ENCODE measurements at places on chromosomes 11 and 22.
A peak's percentile ranks its signal among the peaks of the same experiment; 100 is the strongest.

GRCh38 chr22:37701141-37701786 is 4.4 kb downstream of the TRIOBP start:
- no peak for DNase-seq

- no peak for DNase-seq
These were observed 75.7 kb upstream of the PITPNB start for GRCh38 chr22:27994481-27995331.

DNA sequence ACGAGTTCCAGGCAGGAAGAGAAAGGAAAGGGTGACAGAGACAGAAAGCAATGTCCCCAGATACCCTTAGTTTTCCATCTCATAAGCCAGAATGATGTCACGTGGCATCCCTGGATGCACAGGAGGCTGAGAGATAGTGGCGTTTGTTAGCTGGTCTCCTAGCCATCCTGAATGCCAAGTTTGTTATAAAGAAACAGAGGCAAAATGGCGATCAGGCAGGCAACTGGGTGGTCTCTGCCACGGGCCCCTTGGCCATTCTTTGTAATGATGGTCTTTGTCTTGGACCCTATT is 5.3 kb downstream of the SMIM38 start:
- no peak for DNase-seq

DNA sequence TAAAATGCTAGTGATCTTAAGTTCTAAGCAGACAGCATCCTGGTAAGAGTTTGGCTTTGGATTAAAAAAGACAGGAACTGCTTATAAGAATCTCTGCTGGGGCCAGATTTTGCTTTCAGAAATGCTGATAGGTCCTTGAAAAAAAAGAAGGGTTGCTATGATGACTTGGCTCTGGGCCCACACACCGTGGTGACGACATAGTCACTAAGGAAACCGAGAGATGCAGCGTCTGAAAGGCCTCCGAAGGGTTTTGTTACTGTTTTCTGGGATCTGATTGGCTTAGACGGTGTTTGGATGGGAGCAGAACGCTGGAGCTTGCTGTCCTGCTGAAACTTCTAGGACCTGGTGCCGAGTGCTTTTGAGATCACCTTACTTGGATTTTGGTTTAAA is 8.4 kb downstream of the FAM118A start:
- peak; percentile 75 for DNase-seq

- DNase-seq = no peak
These were observed 2.3 kb downstream of the CXCR5 start for GRCh38 chr11:118885831-118886565.

DNA sequence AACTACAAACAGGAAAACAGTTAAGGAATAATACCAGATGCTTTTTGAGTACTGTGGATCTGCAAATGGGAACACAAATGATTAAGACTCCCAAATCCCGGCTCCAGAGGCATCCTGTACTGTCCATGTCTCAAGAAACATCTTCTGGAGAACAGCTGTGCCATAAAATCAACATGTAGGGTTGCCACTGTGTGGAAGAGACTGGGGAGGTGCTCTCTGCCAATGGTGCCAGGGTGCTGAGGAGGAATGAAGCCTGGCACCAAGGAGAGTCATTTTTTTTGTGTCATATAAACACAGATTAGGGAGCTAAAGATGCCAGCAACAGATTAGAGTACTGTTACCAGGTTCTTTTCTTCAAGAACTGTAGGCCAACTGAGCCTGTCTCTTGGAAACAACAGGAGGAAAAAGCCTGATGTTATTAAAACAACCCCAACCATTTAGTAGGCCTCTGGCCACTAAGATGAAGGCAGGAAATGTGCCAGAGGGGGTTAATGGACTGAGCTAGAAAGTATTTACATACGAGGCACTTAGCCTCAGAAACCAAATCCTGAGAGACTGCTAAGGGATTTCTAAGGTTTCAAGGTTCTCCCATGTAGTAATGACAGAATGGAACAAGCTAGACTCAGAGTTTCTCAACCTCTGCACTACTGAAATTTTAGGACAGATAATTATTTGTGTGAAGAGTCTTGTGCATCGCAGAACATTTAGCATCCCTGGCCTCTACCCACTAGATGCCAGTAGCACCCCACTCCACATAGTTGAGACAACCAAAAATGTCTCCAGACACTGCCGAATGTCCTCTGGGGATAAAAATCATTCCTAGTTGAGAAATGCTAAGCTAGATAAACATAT is 54.6 kb upstream of the CHRM4 start:
- DNase-seq = no peak

GRCh38 chr11:128884054-128884453 is 7.1 kb upstream of the KCNJ5 start:
- no peak for DNase-seq

DNA sequence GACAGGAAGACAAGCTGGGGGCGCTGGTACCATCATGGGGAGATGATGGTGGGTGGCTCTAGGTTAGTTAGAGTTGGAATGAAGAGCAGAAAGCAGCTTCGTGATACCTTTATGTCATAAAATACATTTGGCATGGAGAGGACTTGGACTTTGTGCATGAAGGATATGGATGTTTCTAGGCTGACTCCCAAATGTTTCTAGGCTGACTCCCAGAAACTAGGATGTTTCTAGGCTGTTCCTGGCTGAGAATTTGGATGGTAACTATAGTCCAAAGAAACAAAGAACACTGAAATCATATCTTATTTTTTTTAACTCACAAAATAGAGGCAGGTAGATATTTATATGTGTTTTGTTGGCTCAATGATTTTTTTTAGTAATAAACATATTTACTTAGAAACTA is 89.4 kb upstream of the VPREB1 start:
- DNase-seq = no peak

GRCh38 chr11:130054966-130055365 is 14.7 kb upstream of the APLP2 start:
- no peak for DNase-seq

DNA sequence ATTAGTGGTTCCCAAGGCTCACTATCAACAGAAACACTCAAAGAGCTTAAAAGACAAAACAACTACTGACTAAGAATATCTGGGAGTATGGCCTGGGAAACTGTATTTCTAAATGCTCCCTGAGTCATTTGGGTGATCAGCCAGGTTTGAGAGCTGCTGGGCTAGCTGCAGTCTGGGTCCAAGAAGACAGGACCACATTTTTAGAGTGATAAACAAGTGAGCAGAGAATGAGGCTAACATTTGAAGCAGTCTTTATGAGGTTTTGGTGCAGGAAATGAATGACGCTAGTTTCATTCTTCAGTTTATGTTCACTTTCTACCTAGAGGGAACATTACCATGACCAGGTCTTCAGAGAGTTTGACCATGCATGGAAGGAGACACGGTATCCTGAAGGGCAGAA is 97.7 kb downstream of the TEAD1 start:
- DNase-seq = no peak

DNA sequence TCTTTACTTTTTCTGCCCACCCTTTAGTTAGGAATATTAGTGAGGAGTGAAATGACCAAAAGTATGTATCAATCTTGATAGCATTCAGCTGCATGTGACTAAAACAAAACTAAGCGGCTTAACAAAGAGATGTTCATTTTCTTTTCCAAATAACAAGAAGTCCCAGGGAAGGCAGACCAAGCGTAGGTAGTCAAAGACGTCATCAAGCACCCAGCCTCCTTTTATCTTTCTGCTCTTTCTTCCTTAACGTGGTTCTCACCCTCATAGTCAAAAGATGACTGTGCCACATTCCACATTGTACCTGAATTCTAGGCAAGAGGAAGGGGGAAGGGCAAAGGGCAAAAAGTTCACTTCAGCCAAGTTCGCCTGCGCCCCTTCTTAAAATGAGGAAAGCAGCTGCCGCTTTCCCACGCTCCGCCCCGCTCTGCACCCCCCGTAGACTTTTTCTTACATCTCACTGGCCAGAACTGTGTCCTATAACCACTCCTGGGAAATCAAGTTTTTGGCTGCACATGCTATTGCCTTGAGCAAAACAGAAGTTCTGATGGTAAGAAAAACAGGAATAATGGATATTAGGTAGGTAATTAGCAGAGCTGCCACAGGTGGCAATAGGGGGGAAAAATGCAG is 14.6 kb upstream of the PGM2L1 start:
- no peak for DNase-seq

DNA sequence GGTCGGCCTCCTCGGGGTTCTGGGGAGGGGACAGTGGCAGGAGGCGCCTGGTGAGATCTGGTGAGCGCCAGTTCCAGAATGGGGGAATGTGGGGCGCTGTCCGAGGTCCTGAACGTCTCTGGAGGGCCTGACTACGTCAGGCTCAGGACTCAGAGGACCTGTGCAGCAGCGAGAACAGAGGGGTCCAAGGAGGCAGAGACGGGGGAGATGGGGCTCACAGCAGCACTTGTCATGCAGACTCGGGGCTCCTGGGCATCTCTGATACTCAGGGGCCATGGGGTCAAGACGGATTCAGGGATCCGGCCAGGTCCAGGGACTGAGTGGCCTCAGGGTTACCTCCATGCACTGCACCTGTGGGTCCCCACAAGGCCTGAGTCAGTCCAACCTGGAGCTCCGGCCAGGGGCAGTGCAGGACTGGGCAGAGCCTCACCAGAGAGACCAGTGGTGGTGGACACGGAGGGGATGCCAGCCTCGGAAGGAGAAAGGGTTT is 92.2 kb downstream of the BRD1 start:
- DNase-seq = no peak

DNA sequence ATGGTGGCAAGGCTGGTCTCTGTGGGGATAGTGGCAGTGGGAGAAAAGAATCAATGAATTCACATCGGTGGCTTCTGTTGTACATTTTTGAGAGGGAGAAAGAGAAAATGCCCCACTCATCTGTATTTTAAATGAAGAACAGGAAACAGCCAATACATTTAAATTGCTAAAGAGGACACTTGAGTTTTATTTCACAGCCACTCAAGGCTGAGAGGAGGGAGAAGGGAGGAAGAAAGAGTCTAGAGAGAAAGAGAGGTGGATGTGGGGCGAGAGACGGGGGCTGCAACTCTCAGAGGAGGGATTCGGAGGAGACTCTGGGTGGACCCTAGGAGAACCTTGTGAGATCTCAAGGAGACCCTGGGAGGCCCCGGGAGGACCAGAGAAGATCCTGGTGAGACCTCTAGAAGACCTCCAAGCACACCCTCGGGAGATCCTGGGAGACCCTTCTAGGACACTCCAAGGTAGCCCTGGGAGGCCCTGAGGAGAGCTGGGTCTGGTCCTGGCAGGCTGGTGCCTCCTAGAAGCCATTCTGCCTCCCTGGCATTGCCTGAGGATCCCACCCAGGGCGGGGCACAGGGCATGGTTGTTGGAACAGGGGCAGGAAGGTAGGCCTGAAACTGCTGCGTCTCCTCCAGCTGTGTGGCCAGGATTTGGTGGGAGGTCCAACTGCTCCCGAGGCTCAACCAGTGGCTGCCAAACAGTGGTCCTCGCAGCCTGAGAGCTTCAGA is 91.0 kb upstream of the SHISAL1 start:
- DNase-seq = no peak

- no peak for DNase-seq
These were observed 59.9 kb downstream of the PAK1 start for GRCh38 chr11:77413850-77414460.

- DNase-seq = no peak
These were observed 4.2 kb downstream of the MRGPRD start for GRCh38 chr11:68976563-68976962.

DNA sequence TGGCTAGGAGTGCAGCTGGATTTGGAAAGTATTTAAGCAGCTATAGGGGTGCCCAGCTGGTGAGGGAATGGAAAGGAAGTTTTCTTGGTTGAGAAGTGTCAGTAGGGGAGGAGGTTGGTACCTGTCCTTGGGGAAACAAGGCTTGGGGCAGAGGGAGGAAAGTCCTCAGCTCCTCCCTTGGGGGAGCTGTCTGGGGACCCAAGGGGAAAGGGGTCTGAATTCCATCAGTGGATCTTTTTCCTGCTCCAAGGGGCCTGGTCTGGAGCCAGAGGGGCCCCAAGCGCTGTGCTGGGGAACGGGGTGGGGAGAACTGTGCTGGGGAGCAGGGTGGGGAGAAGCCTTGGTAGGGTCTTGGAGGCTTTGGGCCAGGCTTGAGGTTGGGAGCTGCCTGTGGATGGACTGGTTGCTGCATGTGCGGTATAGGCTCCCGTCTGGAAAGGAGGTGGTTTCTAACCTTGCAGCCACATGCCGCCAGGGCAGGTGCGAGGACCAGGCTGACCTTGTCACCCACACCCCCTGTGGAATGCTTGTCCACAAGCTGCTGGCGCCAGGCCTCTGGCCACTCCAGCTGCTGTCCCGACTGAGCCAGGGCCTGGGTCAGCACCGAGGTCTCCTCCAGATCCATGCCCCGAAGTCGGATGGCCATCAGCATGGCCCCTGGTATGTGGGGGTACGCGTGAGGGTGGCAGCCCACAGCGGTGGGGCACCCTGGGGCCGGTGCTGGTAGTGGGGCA is 963 bp downstream of the TYMP start:
- no peak for DNase-seq

- no peak for DNase-seq
These were observed 28.6 kb upstream of the RASL10A start for GRCh38 chr22:29344137-29344536.

GRCh38 chr11:73185680-73186293 is 32.3 kb upstream of the P2RY2 start:
- no peak for DNase-seq

DNA sequence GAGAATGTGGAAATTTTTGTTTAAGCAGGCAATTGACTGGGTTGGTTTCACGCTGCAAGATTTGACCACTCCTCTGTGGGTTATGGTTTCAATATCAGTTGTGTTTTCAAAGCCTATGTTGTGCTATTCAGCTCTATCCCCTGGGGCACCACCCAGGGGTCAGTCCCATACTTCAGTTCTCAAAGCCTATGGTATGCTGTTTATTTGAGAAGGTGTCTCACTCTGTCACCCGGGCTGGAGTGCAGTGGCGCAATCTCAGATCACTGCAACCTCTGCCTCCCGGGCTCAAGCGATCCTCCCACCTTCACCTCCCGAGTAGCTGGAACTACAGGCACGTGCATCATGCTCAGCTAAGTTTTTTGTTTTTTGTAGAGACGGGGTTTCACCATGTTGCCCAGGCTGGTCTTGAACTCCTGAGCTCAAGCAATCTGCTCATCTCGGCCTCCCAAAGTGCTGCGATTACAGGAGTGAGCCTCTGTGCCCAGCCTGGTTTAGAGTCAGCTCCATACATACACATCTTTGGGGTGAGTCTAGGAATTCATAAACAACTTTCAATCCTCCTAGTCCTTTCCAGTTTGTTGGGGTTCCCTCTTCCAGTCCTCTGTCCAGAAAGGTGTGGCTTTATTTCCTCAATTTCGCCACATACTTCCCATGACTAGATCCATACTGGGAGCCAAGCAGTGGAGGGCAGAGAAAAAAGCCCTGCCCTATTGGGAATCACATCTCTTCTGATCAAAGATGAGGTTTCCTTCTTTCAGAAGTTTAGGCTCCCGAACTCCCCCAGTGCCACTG is 35.0 kb upstream of the MAPK1 start:
- DNase-seq = no peak

DNA sequence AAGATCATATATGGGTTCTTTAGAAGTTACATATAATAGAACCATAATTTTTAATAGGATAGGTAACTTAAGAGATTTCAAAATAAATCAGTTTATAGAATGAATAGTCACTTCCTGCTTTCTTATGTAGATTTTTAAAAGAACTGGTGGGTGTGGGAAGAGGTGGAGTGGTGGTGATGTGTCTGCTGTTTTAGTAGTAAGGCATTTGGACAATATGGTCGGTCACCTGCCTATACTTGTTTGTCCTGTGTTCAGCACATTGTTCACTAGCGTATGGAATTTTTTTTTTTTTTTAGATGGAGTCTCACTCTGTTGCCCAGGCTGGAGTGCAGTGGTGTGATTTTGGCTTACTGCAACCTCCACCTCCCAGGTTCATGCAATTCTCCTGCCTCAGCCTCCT is 39.3 kb downstream of the CCDC81 start:
- DNase-seq = no peak

- no peak for DNase-seq
These were observed 615.4 kb upstream of the B3GAT1 start for GRCh38 chr11:135027461-135027860.

All from stimulated activated CD8-positive, alpha-beta memory T cell treated with anti-CD3 and anti-CD28 coated beads, Interleukin-12 subunit alpha, Interleukin-12 subunit beta, amount 100 ng/mL, for 4 hours (primary cell).